ENCODE measurements at places on chromosomes 3 and 15.

DNA sequence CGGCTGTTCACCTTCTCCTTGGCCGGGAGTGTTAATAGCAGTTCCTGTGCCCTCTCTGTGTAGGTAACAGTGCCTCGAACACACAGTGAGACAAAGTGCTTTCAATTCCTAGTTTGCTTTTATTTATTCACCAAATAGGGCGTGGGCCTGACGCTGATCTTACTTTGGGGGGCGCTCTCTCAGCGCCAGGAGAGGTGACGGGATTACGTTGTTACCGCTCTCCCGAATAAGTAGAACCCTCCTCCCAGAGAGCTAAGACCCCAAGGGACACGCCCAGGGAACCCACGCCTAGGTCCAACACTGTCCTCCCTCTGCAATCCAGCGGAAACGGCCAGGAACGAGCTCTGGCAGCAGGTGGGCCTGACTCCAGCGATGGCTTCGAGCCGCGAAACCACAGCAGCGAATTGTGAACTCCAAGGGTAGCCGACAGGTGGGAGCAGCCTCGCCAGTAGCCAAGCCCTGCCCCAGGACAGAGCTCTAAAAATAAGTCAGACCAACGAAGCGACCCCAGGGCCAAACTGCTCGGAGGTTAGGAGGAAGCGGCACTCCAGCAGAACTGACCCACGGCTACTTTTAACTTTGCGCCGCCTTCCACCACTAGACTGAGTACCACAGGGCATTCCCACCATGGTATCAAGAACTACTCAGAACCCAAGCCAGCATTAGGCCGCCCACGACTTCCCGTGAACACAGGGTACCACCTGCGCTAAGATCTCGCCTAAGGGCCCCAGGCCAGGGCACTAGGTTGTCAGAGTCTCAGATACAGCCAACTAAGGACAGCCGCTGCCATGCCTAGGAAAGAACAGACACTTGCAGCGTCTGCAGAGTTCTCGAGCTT, 1.6 kb upstream of the SIN3A start:
- no peaks in the 10 kb centered on the region for H3K27me3 ChIP-seq
- peaks cover 25% of the 10 kb centered on the region for H3K4me1 ChIP-seq
- peak; percentile 48 for DNase-seq
- H3K27ac ChIP-seq: peak overlapping the region; percentile 99

- peaks cover 7% of the 10 kb centered on the region for H3K36me3 ChIP-seq
- no peak for DNase-seq
- H3K27ac ChIP-seq: no peak overlapping the region
- no peaks in the 10 kb centered on the region for H3K27me3 ChIP-seq
- H3K4me1 ChIP-seq: peaks cover 6% of the 10 kb centered on the region
- no peak overlapping the region for H3K4me3 ChIP-seq
These were observed 111.3 kb upstream of the BCL6 start for GRCh38 chr3:187856555-187856954.

GRCh38 chr3:171199473-171199829, 172.9 kb upstream of the SLC2A2 start:
- no peaks in the 10 kb centered on the region for H3K27me3 ChIP-seq
- H3K27ac ChIP-seq: no peak overlapping the region
- no peak for DNase-seq

- H3K27ac ChIP-seq: no peak overlapping the region
- no peak for DNase-seq
- H3K4me1 ChIP-seq: peaks cover 6% of the 10 kb centered on the region
- peaks cover 24% of the 10 kb centered on the region for H3K36me3 ChIP-seq
These were observed 15.1 kb downstream of the MGA start for GRCh38 chr15:41675337-41675736.

DNA sequence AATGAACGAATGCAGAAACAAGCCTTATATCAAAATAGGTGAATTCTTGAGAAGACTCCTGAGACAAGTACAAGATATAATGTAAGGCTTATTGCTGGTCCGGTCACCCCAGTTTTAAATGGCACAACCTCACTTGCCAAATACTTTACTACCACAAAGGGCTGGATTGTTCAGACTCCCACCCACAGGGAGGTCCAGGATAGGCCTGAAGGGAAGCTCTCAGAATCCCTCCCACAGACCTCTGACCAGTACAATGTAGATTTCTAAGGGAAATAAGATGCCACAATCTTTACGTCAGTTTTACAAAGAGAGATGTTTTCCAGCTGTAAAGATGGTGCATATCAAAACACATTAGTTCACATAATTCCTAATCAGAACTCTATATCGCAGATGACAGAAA, 577.7 kb upstream of the ADAMTS9 start:
- no peak overlapping the region for H3K27ac ChIP-seq
- no peaks in the 10 kb centered on the region for H3K4me1 ChIP-seq
- no peak for DNase-seq
- H3K36me3 ChIP-seq: peaks cover 1% of the 10 kb centered on the region

- no peak overlapping the region for H3K4me3 ChIP-seq
- DNase-seq: no peak
- H3K36me3 ChIP-seq: no peaks in the 10 kb centered on the region
- H3K27me3 ChIP-seq: peaks cover 6% of the 10 kb centered on the region
These were observed 19.8 kb downstream of the DGKG start for GRCh38 chr3:186342197-186342596.

DNA sequence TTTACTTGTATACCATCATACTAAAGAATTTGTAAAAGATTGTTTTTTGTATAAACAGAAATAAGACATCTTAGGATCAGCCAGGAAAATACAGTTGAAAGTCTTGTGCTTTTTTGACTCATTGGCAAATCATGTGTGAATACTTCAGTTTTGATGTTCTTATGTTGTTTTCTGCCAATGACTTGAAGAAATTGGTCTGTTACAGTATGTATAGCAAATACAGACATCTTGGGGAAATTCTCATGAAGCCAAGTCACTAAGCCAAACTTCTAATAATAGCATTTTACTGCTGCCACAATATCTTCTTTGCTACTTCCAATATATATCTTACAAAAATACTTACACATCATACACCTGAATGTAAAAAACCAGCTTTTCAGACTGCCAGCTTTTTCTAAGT, 83.2 kb downstream of the DZIP3 start:
- no peak overlapping the region for H3K27ac ChIP-seq
- no peak overlapping the region for H3K4me3 ChIP-seq
- DNase-seq: no peak
- no peaks in the 10 kb centered on the region for H3K27me3 ChIP-seq
- H3K4me1 ChIP-seq: no peaks in the 10 kb centered on the region
- peaks cover 13% of the 10 kb centered on the region for H3K36me3 ChIP-seq

DNA sequence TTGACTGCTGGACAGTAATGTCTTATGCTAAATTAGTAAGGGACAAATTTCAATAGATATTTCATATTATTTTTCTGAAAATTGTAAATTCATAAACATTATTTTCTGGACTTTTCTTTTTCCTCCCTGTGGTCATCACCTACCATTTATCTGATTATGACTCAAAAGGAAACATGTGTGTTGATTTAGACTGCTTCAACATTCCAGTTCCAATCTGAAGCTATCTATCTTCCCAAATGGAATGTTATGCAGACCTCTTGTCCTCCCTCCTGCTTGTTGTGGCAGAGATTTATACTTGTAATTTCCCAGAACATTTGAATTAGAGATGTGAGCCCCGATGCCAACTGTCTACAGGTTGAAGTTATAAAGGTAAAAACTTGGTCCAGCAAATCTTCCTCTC, 803.4 kb downstream of the TUSC7 start:
- no peak overlapping the region for H3K4me3 ChIP-seq
- no peaks in the 10 kb centered on the region for H3K36me3 ChIP-seq

All from progenitor cell of endocrine pancreas (in vitro differentiated cells).